Renal cortical epithelial cell (primary cell): ENCODE measurements at places on chromosomes 1 and 21. TPM values are rescaled to one million over a fixed set of nuclear protein-coding genes. Genes with fewer than 3 reads are reported as not detected.

RUNX3 gene
- 0.05 TPM in 1 of 2 replicates, not detected in the other for total RNA-seq

GJB4 gene
- total RNA-seq, result 9.0 and 15.5 TPM in 2 replicates

CDC42BPA gene
- 37.2 and 63.5 TPM in 2 replicates for total RNA-seq

SUMO3 gene
- total RNA-seq, result 72.8 and 74.5 TPM in 2 replicates

PHF13 gene
- total RNA-seq, result 8.2 and 22.4 TPM in 2 replicates

PAX7 gene
- total RNA-seq, result not detected in 2 replicates

GPR25 gene
- total RNA-seq, result 0.10 TPM in 1 of 2 replicates, not detected in the other

EXTL1 gene
- 0.05 TPM in 1 of 2 replicates, not detected in the other for total RNA-seq

ESRRG gene
- 0.52 and 6.0 TPM in 2 replicates for total RNA-seq

F13B gene
- total RNA-seq, result not detected in 2 replicates

HSD11B1 gene
- total RNA-seq, result not detected in 2 replicates

TNFRSF8 gene
- total RNA-seq, result not detected in 2 replicates

MFN2 gene
- total RNA-seq, result 56.6 and 80.5 TPM in 2 replicates

ABCA4 gene
- 0.52 and 1.3 TPM in 2 replicates for total RNA-seq

CGN gene
- total RNA-seq, result 6.6 and 13.2 TPM in 2 replicates

OR2L3 gene
- total RNA-seq, result not detected in 2 replicates

TFF2 gene
- total RNA-seq, result not detected in 2 replicates

GABRD gene
- not detected in 2 replicates for total RNA-seq

ITLN2 gene
- total RNA-seq, result not detected in 2 replicates

PLA2G2A gene
- total RNA-seq, result not detected in 2 replicates

CSMD2 gene
- under 0.01 and 0.55 TPM in 2 replicates for total RNA-seq

MSH4 gene
- 0.17 and 0.75 TPM in 2 replicates for total RNA-seq

DMBX1 gene
- not detected in 2 replicates for total RNA-seq

GNPAT gene
- 51.7 and 60.3 TPM in 2 replicates for total RNA-seq

EVA1B gene
- 56.6 and 104 TPM in 2 replicates for total RNA-seq
